ENCODE measurements at places on chromosomes 11 and 22.

- DNase-seq = no peak
Observed at GRCh38 chr11:96257972-96258934, 84.7 kb downstream of the MAML2 start.

GRCh38 chr22:48895336-48895735, 932.3 kb downstream of the BRD1 start:
- DNase-seq = no peak

- no peak for DNase-seq
Observed at GRCh38 chr22:24514241-24515026, 19.3 kb downstream of the UPB1 start.

- no peak for DNase-seq
Observed at GRCh38 chr11:35142481-35143075, 3.6 kb downstream of the CD44 start.

- no peak for DNase-seq
Observed at GRCh38 chr22:42907404-42908373, 50.6 kb upstream of the ARFGAP3 start.

DNA sequence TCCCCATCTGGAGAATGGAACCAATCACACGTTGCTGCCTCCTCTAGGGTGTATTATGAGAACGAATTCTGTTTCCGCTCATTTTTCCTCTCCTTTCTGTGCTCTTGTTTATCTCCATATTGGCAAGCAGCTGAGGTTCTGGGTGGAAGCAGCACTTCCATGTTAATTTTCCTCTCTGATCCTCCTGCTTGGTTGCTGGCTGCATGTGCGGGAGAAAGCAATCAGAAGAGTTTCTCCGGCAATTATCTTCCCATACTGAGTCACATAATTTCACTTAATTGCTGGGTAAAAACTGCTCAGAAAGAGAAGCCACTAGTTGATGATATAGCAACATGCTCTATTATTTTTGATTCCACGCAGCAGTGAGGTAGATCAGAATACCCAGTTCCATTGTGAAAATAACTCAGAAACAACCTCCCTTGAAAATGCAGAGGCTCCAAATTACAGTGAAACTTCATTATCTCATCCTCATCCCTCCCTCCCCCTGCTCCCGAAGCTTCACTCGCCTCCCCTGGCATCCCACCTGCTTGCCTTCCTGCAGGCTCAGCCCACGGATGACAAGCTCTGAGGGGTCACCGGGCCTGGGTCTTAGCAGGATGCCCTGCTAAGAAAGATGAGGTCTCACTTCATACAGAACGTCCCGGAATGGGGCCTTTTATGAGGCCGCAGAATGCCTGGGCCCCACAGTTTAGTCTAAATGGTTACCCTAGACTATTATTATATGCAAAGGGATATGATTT, 20.4 kb downstream of the FXYD6 start:
- DNase-seq = no peak

- no peak for DNase-seq
Observed at GRCh38 chr11:134583397-134583990, 171.5 kb upstream of the B3GAT1 start.

GRCh38 chr11:1772270-1773130, 8.8 kb upstream of the CTSD start:
- no peak for DNase-seq

- DNase-seq = no peak
Observed at GRCh38 chr22:49117486-49117885, 710.2 kb downstream of the BRD1 start.

GRCh38 chr22:40107851-40108378, 69.8 kb upstream of the TNRC6B start:
- DNase-seq = no peak

- no peak for DNase-seq
Observed at GRCh38 chr11:108796551-108796950, 131.7 kb downstream of the DDX10 start.

GRCh38 chr22:32475468-32476010, 928 bp downstream of the FBXO7 start:
- no peak for DNase-seq

DNA sequence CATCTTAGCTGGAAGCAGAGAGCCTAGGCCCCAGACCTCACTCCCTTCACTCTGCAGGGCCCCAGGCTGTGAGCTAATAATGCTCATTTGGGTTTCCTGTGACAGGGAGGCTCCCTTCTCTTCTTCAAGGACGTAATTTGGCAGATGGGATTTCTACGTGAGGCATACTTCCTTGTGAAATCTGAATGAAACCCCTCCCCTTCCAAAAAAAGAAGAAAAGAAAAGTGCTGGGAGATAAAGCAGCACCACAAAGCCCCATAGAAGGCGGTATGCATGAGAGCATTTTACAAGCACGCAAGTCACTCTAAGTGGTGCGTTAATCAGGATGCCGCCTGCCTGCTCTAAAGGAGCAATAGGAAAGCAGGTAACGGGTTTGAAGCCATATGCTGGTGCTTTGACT, 5.7 kb downstream of the P2RX3 start:
- DNase-seq = no peak

- no peak for DNase-seq
Observed at GRCh38 chr11:64844330-64845128, at the start of gene CDC42BPG. TSS of gene CDC42BPG (minus strand) at chr11:64844653. CDS start at chr11:64844569, 84 bp downstream.

DNA sequence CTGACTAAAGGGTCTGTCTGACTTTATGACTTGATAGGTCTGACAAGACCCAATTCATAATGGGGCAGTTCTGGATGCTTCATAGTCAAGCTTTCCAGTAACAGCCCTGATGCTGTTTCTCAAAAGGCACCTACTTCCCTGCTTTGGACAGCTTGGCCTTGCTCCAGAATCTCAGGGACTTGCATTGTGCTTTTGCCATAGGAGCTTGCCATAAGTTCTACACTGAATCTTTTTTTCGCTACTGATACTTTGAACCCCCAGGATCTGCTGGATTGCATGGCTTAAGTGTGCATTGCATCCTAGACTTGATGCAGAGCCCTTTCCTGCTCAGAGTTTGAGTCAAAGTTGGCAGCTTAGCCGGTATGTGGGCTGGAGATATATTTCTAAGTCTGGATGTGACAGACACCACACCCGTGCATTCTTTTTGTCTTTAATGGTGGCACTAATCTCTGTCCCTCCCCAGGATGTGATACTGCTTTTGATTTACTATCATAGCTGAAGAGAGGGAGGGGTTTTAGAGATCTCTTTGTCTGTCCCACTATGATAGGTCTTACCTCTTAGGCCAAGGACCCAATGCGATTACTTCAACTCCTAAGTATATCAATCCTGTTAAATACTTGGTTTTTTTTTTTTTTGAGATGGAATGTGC, 16.9 kb upstream of the SLC3A2 start:
- DNase-seq = no peak

- DNase-seq = no peak
Observed at GRCh38 chr11:21933095-21933494, 259.8 kb upstream of the ANO5 start.

DNA sequence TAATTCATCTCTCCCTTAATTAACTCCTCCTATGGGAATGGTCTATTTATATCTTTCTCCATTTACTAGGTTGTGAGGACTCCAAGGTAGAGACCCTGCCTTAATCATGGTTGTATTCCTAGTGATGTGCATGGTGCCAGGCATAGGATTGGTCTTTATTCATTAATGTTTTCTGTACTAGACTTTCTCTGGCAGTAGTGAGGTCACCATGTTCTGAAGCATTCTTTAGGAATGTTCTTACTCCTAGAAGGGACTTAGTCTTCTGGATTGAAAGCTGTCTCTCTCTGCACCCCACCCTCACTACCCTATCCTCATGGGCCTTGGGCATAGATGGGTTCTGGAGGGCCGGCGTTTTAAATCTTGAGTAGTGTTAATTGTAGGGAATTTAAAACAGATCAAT, 10.6 kb upstream of the INSC start:
- DNase-seq = no peak

- DNase-seq = no peak
Observed at GRCh38 chr11:64947208-64947814, 11.6 kb upstream of the GPHA2 start.

DNA sequence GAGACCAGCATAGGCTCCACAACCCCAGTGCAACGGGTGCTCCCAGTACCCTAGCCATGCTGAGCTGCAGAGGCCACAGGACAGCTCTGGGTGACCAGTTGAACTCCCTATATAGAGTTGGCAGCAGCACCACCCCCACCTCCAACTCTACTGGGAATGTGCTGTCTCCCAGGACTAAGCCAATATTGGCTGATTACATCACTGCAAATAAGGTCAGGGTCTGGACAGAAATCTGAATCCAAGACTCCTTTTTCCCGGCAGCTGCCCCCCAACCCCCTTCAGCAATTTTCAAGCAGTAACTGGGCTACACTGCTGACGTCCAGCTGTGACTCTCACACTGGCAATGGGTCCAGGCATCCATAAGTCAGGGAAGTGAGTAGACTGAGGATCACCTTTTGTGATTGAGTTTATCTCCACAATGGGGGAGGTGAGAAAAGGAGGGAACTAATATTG, at the start of gene HPX:
Gene HPX, minus strand, starts transcription at position 82 of the 453 bp plus-strand sequence. Its CDS starts 24 bp downstream, at position 58.
- DNase-seq = no peak
